ENCODE measurements at places on chromosomes 2 and 18.

DNA sequence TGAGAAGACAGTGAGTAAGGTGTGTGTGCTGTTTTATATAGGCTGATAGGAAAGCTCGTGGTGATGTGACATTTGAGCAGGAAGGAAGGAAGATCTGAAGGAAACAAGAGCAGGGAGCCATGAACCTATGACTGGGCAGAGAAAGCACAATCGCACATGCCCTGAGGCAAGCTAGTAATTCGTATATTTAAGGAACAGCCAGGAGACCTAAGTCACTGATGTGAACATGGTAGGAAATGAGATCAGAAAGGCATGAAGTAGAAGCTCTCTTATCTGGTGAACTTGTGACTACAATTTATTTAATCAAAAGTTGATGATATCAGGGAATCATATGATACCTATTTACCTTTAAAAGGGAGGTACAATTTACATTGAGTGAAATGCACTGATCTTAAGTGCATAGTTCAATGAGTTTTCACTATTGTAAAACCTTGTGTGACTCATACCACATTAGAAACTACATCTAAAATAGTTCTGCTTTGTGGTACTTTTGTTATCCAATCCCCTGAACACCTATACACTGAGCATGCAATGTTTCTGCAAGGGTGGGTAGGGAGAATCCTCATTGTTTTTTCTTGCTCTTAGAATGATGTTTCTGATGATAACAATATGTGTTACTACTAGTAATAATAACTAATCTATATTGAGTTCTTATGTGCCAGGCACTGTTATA, 67.5 kb downstream of the GALNT13 start:
- no peak for DNase-seq

GRCh38 chr18:35775887-35776286, 194.3 kb downstream of the GALNT1 start:
- peak; percentile 13 for DNase-seq

DNA sequence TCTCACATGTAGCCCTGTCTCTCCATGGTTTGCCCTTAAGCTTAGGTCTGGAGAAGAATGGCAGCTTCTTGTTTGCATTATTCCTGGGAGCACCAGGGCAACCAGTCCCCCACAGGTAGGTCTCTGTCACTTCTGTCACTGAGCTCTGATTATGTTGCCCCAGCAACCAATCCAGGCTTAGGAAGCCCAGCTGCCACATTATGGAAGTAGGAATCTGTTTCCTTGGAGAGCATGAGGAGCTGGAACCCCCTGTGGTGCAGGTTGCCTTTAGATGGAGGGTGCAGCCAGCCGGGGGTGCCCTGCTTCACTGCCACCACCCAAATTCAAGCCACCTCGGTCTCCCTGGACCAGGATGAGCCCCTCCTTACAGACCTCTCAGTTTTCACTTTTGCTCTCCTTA, 4.8 kb downstream of the RESP18 start:
- no peak for DNase-seq

DNA sequence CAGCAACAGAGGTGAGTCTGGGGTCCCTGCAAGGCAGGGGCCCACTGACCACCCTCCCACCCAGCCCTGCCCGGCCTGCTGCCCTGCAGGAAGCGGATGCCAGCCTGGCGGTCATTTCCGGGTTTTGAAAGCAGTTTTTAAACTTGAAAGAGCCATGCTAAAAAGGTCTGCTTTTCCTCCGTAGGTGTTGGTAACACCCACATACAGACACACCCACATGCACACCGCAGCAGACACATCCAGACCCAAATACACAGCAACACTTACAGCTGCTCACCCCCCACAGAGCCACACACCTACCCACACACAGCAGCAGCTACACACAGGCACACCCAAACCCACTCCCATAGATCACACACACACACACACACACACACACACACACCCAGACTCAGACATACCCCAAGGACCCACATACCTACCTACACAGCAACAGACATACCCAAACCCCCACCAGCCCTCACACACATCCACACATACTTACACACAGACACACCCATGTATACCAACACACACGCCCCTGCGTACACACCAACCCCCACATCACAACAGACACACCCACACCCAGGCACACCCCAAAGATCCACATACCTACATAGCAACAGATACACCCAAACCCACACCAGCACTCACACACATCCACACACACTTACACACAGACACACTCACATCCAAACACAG, 7.6 kb downstream of the ZFP36L2 start:
- DNase-seq, result peak; percentile 43

- DNase-seq, result peak; percentile 70
These were observed 1.2 kb downstream of the ST3GAL5 start for GRCh38 chr2:85887566-85888019.

DNA sequence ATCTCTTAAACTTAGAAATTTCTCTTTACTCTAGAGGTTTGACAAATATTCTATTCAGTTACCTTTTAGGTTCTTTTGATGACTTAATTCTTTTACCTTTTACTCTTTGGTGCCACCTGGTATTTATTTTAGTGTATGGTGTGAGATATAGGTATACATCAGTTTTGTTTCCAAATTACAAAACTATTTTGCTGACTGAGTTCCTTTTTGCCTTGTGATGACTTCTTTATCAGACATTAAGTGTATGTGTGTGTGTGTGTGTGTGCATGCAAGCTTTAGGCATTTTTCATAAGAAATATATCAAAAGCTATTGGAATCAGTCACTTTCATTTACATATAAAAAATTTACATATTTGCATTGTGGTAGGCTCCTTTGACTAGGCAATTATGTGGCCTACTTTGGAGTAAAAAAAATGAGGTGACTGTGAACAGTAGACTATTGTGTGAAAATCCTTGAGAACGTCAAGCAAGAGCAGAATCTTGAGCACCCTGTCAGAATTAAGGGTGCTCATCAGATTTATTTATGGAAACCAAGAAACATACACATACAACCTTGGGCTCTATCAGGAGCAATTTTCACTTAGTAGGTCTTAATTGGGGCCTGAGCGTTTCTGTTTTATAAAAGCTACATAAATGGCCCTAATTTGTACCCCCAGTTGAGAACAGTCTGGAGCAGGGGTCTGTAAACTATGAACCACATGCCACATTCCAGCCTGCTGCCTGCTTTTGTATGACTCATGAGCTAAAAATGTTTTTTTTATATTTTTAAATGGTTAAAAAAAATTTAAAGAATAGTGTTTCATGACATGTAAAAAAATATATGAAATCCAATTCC, 415.9 kb downstream of the SLC4A3 start:
- peak; percentile 53 for DNase-seq

GRCh38 chr2:175525975-175526374, 344.5 kb upstream of the ATP5MC3 start:
- DNase-seq, result no peak

- peak; percentile 38 for DNase-seq
These were observed 638 bp downstream of the RPS7 start for GRCh38 chr2:3575534-3576262.

- peak; percentile 32 for DNase-seq
These were observed 869 bp downstream of the STARD7 start for GRCh38 chr2:96207774-96208142.

GRCh38 chr2:220966636-220967035, 605.5 kb downstream of the EPHA4 start:
- DNase-seq, result peak; percentile 68

DNA sequence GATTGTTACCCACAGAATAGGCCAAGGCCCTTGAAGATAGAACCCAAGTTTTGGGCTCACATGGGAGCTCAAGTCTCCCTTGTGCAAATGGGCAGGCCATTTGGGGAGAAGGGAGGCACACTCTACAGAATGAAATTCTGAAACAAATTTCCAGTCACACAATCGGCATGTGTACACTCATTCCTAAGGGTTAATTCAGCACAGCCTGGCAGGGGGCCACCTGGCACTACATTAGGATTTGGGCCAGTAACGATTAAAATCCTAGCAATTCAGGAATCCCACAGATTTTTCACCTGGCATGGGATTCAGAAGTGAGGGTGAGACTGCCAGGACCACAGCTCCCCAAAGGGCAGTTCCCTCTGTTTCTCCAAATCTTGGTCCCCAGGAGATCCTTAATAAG, 46.4 kb downstream of the BMP10 start:
- no peak for DNase-seq

DNA sequence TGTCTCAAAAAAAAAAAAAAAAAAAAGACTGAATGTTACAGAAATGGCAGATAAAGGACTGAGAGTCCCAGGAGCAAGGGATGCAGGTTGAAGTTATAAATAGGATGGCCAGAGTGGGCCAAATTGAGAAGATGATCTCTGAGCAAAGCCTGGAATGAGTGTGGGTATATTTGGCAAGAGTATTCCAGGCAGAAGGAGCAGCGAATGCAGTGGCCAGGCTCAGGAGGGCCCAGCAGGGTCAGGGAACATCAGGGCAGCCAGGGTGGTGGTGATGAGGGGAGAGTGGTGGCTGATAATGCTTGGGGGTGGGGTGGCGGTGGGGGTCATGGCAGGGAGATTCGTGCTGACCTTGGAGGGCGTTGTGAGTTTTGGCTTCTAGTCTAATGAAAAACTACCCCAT, 141.3 kb upstream of the AGAP1 start:
- DNase-seq, result no peak

- DNase-seq, result peak; percentile 27
These were observed 31.7 kb downstream of the PCARE start for GRCh38 chr2:29042561-29043075.

GRCh38 chr18:42011053-42011452, 56.0 kb downstream of the PIK3C3 start:
- DNase-seq, result no peak

- DNase-seq, result no peak
These were observed 66.6 kb downstream of the ADNP2 start for GRCh38 chr18:80175451-80176204.

GRCh38 chr18:79975985-79976680, 11.7 kb downstream of the HSBP1L1 start:
- no peak for DNase-seq

DNA sequence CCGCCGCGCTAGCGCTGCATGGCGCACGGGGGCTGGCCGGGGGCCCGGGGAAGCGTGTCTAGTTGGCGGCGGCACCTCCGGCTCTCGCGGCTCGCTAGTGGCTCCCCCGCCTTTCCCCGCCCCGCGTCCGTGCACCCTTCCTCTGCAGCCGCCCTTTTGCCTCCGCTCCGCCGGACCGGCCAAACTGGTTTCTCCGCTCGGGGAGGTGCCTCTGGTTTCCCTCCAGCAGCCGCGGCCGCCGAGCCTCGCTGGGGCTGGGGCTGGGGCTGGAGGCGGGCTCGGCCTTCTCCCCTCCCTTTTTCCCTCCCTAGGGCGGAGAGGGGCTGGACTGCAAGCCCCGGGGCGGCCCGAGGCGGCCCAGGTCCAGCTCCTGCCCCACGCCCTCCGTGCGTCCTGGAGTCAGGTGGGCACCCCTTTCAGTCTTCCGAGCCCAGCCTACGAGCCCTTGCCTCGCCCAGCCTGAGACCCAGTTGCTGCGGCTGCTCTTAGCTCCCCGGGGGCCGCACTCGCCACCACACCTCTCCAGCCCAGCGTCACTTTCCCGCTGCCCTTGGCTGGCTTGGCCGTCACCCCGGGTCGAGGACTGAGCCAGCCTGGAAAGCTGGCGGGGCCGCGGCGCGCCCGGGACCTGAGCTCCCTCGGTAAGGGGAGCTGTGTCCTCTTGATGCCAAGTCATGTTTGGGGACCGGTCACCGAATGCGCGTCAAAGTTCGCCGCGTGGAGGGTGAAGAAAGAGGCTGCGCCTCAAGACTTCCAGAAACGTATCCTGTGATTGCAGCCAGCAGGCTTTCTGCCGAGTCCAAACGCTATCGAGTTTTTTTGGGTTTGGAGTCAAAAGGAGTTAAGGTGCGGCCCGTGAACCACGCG, at the start of gene ATP8B1:
ATP8B1 (minus strand) TSS at position 213 of the 867 bp plus-strand sequence. CDS start 71,508 bp downstream, outside the sequence.
- peak; percentile 77 for DNase-seq

DNA sequence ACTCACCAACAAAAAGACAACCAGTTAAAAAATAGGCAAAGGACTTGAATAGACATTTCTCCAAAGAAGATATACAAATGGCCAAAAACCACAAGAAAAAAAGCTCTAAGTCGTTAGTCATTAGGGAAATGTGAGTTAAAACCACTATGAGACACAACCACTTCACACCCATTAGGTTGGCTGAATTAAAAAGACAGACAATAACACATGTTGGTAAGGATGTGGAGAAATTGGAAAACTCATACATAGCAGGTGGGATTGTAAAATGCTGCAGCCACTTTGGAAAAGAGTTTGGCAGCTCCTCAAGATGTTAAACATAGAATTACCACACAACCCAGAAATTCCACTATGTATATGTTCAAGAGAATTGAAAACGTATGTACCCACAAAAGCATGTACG, 117.6 kb upstream of the SPATS2L start:
- DNase-seq, result no peak

- DNase-seq, result peak; percentile 99
These were observed 194.2 kb downstream of the INHBB start for GRCh38 chr2:120539937-120540718.

- DNase-seq, result no peak
These were observed 837.7 kb upstream of the SLC39A10 start for GRCh38 chr2:194819367-194819766.

DNA sequence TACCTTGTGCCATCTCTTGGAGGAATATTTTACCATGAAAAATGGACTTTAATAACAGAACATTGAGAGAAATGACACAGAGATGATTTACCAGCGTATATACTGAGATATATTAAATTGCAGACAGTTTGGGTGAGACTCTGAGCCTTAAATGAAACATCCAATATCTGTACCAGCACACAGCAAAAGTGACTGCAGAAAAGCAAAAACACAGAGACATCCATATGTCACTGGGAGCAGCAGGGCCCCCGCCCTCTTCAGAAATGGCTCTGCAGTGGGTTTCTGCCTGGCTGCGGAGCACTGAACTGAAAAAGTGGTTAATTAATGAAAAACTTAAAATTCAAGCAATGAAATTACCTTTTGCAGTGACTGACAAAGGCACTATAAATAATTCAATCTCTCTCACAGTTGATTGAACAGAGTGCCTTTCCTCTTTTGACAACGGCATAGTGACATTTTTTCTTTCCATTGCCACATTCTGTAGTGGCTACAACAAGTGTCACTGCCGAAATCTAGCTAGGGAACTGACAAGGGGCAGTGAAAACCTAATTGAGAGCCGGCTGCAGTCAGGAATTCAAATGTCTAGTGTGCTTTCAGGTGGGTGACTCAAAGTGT, 353.4 kb downstream of the ALK start:
- no peak for DNase-seq

GRCh38 chr2:26432859-26433258, 31.1 kb downstream of the DRC1 start:
- DNase-seq, result peak; percentile 9

- peak; percentile 59 for DNase-seq
These were observed 720 bp downstream of the LBX2 start for GRCh38 chr2:74498500-74499266.

DNA sequence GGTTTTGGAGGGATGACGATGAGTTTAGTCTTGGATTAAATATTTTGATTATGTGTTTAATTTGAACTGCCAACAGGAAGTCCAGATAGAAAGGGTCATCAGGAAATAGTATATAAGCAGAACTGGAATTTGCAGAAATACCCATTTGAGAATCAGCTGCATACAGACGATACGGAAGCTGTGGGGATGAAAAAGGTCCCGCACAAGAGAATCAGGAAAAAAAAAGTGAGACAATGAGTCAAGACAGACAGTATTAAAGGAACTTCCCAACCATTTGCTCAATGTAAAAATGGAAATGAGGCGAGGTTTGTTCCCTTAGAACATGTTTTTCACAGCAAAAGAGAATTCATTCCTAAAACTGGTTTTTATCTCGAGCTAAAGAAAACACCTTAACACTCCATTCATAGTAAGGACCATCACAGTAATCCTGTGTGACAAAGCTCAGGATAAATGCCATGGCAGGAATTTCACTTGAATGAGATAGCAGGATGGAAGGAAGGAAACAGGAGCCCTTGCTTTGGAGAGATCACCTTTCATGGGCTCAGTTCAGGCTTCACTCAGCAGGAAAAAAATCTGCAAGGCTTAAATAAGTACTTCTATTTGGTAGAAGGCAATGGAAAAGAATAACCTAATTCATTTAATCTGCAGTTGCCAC, 29.3 kb downstream of the BCL2 start:
- DNase-seq, result no peak

All from adipocyte (in vitro differentiated cells).